ENCODE measurements at places on chromosomes 2 and 18. TPM values are rescaled to one million over a fixed set of nuclear protein-coding genes. Genes with fewer than 3 reads are reported as not detected.

RETREG2 gene
- total RNA-seq, result 51.1 TPM

DNA sequence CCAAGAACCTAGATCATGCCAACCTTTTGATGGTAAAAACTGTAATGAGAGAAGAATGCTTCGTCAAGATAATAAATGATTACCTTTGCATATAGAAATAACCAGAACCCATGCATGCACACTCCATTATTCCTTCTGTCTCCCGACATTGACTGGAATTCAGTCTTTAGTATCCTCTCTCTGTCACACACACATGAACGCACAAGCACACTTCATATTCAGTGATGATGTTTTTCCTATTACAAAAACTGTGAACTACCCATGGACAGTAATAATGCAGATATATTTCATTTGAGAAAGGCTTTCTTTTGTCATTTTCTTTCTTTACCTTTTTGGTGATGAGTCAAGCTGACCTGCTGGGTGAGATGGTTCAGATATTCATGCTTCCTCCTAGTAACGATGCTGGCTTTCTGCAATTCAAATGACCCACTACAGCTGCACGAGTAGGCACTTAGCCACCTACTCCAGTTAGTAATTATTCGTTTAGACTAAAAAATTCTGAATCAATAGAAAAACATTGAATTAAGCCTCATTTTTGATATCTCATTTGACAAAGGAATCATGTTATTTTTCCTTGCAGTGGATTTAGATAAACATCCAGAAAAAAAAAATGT lies 382.2 kb downstream of the TGIF1 start:
- H3K4me1 ChIP-seq, result peaks cover 4% of the 10 kb centered on the region
- no peak overlapping the region for H3K4me3 ChIP-seq
- H3K27me3 ChIP-seq, result no peaks in the 10 kb centered on the region
- H3K27ac ChIP-seq, result no peak overlapping the region
- no peaks in the 10 kb centered on the region for H3K36me3 ChIP-seq
- no peak for DNase-seq

DNA sequence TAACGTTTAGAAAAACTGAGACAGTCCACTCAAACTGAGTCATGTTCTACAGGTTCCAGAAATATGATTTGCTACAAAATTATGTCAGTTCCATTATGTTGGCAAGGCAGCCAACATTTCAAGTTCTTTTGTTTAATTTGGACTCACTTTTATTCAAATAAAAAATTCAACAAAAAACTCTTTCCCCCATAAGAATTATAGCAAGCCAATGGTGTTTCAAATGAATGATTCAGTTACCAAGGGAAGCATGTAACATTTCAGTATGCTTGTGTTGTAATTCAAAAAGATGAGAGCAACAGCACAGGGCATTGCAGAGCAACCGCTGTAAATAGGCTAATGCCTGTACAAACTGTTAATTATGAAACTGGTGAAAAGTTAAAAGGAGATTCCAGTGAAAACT lies 140.8 kb downstream of the FIGN start:
- H3K4me1 ChIP-seq, result no peaks in the 10 kb centered on the region
- DNase-seq, result peak; percentile 4
- no peaks in the 10 kb centered on the region for H3K36me3 ChIP-seq
- H3K27me3 ChIP-seq, result no peaks in the 10 kb centered on the region

- H3K27ac ChIP-seq, result no peak overlapping the region
- peaks cover 17% of the 10 kb centered on the region for H3K27me3 ChIP-seq
- DNase-seq, result peak; percentile 38
- no peak overlapping the region for H3K4me3 ChIP-seq
- H3K4me1 ChIP-seq, result no peaks in the 10 kb centered on the region
These were observed 10.3 kb upstream of the CHST10 start for GRCh38 chr2:100427627-100428258.

DNA sequence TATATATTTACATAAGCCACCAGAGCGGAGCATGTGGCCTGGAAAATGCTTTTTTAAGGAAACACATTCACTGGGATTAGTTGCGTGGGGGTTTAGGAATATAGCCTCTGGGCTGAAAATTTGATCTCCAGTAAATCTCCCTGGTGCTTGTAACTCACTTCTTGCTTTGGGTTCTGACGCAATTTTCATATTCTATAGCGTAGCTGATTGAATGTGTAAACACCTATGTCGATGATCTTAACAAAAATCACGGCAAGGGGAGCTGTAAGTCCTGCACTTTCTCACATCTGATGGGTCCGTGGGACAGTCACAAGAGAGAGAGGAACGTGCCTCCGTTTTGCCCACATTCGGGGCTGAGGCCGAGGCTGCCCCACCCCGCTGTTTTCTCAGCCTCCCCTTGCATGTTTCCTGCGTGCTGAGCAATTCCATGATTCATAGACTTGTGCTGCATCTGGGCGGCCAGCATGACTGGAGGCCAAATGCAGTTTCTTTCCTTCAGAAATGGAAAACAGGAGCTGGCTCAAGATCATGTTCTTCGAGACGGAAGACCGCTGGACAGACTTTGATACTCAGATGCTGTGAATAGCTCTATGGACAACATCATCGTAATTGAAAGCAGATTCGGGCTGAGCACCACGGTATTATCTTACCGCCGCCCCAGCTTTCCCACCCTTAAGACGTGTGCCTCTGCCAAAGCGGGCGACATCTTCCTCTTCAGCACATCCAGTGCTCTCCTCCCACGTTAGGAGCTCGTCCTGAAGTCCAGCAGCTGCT lies 109.2 kb downstream of the TMEM18 start:
- no peak for DNase-seq
- no peaks in the 10 kb centered on the region for H3K36me3 ChIP-seq
- H3K4me3 ChIP-seq, result no peak overlapping the region
- no peaks in the 10 kb centered on the region for H3K27me3 ChIP-seq
- H3K4me1 ChIP-seq, result no peaks in the 10 kb centered on the region
- no peak overlapping the region for H3K27ac ChIP-seq

DNA sequence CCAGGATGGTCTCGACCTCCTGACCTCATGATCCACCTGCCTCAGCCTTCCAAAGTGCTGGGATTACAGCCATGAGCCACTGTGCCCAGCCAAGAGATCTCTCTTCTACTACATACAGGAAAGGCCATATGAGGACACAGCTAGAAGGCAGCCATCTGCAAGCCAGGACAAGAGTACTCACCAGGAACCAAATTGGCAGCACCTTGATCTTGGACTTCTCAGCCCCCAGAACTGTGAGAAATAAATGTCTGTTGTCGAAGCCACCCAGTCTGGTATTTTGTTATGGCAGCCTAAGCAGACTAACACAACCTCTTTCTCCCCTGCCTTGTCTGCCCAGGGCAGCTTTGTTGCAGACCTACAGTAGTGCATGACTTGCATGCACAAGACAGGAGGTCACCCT lies 211.3 kb upstream of the HAAO start:
- H3K27ac ChIP-seq, result no peak overlapping the region
- no peaks in the 10 kb centered on the region for H3K4me1 ChIP-seq
- DNase-seq, result no peak

- H3K4me3 ChIP-seq, result no peak overlapping the region
- no peaks in the 10 kb centered on the region for H3K36me3 ChIP-seq
- H3K27ac ChIP-seq, result no peak overlapping the region
- H3K27me3 ChIP-seq, result no peaks in the 10 kb centered on the region
These were observed 103.5 kb downstream of the PKP4 start for GRCh38 chr2:158560259-158560658.

All from IMR-90 (cell line).